ENCODE measurements at places on chromosomes 3 and 15.

DNA sequence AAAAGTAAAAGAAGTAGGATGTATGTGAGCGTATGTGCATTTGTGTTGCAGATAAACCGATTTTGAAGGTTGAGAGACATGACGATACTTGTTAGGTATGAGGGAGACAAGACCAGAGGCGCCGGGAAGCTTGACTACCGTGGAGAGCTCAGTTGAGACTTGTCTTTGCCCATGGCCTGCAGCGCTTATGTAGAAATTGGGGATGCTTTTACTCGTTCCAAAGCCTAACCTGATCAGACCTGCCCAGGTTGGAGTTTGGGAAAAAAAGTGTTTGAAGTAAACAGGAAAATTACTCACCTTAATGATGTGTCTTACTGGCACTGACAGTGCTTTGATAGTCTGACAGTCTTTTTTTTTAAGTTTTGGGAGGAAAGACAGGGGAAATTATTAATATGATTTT, 202.8 kb downstream of the TP63 start:
- no peak for DNase-seq

GRCh38 chr3:42376344-42376798, 34.0 kb downstream of the LYZL4 start:
- no peak for DNase-seq

GRCh38 chr3:191428177-191428576, 32.8 kb upstream of the PYDC2 start:
- no peak for DNase-seq

DNA sequence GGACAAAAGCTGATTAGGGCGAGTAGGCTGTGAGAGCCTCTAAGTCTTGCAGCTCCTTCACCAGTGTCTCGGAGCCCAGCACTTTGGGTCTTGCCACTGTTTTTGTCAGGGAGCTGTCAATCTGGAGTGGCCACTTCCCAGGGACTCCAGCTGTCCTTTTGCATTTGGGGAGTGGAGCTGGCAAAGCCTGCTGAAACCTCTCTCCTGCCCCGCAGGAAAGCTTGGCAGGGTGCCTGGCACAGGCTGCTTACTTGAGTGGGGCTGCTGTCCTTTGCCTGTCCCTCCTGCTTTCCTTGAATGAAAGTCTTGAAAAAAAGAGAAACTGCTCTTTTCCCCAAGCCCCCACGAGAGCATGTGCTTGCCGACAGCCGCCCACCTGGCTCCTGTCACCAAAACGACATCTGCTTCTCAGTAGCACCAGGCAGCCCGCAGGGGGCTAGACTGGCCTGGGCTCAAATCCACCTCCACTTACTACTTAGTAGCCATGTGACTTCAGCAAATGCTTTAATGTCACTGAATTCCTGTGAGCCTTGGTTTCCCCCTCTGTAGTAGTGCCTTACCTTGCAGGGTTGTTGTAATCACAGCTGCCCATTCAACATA, 13.7 kb downstream of the USP13 start:
- peak; percentile 78 for DNase-seq

DNA sequence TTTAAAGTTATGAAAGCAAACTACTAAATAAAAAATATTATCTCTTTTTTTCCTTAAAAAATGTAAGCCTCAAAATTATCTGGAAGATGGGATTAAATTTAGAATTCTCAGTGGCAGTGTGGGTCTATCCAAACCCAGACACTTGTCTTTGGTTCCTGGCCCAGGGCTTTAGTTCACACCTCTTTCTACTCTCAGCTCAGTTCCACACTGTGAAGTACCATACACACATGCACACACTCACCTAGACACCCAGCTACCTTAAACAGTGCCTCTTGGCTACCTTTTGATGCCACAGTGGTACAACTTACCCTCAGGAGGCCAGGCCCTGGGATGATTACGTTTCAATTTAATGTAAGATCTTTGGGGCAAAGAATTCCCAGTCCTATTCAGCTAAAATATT, 51.0 kb upstream of the TSC22D2 start:
- DNase-seq = no peak

DNA sequence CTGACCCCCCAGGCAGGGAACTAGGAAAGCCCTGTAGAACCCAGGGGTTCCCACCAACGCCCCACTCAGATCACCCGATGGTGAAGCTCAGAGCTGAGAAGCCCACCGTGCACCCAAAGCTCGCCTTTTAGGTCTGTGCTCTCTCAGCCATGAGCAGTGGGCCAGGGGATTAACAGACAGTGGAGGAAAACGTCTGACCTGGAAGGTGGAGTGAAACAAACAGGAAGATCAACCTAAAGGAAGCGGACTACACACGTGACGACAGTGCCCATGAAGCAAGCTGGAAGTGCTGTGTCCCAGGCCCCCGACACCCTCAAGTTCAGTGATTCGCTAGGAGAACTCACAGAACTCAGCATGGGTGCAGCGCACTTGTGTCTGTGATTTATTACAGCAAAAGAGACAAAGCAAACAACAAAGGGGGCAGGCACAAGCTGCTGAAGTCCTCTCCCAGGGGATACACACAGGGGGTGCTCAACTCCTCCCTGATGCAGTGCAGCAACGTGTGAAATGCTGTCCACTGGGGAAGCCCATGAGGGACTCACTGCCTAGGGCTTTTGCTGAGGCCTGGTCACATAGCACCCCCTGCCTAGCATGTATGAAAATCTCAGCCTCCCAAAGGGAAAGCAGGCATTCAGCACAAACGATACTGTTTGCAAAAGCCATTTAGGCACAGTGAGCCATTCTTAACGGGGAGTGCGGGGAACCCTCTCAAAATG, 43.5 kb downstream of the CFAP92 start:
- DNase-seq = peak; percentile 38

GRCh38 chr3:171458864-171459136, 1.4 kb downstream of the TNIK start:
- no peak for DNase-seq

- DNase-seq = no peak
Observed at GRCh38 chr3:141150931-141151330, 80.7 kb upstream of the PXYLP1 start.

DNA sequence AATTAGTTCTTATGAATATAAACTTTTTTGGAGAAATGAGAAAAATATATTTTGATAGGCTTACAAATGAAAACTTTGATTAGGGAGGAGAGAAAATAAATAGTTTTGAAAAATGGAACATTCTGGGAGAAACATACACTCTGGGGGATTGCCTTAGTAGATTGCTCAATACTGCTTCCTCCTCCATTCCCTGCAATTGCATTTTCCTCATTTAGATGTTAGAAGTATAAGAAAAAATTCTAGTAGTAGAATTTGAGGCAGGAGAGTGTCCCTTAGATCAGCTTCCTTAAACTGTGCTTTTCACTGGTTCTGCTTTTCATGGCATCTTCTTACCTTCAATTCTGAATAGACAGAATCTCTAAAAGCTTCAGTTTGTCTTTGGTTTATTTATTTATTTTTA, 46.2 kb upstream of the CTDSPL2 start:
- DNase-seq = no peak

DNA sequence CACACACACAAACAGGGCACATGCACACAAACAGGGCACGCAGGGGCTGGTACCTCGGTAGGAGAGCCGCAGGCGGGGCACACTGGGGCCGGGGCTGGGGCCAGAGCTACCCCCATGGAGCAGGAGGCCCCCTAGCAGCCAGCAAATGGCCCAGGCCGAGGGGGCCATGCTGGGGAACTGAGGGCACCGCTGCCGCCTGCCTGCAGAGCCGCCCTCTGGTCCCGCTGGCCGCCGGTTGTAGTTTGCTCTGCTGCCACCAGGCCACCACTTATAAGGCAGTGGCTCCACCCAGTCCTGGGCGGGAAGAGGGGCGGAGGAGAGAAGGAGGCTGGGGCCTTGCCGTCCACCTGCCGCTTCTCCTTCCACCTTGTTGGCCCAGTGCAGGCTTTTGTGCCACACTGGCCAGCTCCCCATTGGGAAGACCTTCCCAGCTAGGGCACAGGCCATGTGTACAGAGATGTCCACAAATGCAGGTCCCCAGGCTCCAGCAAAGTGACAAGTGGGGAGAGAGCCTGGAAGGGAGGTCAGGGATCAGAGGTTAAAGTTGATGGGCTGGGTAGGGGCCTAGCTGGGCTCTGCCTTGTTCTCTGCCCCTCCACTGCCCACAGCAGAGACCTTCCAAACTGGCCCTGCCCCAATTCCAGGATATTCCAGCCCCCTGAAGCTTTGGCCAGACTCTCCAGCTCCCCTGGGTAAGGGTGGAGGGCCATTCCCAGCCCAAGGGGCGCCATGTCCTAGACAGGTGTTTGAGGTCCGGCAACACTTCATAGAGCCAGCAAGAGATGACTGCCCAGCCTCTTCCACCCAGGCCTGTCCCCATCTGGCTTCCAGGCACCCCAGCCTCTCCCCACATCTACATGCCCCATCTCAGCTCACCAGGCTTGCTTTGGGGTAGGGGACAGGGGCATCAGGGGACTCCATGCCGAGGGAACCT, at the start of gene SEMA3G:
TSS of gene SEMA3G (minus strand) at position 244 of the 934 bp plus-strand sequence. CDS start at position 168, 76 bp downstream.
- peak; percentile 39 for DNase-seq

- DNase-seq = no peak
Observed at GRCh38 chr3:127614928-127615589, 13.9 kb upstream of the PODXL2 start.

DNA sequence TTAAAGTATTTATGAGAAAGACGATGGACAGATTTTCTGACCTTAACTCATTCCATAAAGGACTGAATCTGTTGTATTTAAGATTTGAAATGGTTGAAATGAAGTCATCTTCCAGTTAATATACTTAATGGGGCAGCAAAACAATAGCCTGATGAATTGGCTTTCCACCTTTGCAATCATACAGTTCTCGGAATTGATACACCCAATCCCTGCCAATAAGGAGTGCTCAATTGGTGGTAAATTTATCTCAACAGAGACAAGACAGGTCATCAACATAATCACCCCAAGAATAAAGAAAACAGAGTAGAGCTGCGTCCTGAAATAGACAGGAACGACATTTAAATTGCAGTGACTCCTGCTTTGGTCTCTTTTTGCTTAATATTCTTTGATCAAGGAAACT, 11.2 kb downstream of the ANXA2 start:
- no peak for DNase-seq

Measured in NCI-H1092 treated with DMSO at 0.1 percent for 48 hours (cell line).